ENCODE measurements at places on chromosomes 13 and 19.
A peak's percentile ranks its signal among the peaks of the same experiment; 100 is the strongest.

DNA sequence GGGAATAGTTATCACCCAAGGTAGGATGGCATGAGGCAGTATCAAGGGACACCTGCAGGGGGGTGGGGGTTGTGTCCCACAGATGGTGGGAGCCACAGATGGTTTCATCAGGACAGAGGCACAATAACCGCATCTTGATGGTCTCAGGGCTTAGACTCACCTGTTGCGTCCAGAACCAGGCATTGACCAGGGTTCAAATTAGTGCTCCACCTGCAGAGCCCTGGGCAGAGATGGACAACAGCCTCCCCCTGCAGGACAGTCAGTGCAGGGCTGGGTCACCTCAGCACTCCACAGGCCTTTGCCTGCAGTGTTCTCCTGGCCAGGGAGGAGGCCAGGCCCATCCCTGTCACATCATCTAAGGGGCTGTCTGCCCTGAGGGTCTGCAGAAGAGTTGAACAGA is 14.5 kb upstream of the CEACAM1 start:
- DNase-seq: no peak

DNA sequence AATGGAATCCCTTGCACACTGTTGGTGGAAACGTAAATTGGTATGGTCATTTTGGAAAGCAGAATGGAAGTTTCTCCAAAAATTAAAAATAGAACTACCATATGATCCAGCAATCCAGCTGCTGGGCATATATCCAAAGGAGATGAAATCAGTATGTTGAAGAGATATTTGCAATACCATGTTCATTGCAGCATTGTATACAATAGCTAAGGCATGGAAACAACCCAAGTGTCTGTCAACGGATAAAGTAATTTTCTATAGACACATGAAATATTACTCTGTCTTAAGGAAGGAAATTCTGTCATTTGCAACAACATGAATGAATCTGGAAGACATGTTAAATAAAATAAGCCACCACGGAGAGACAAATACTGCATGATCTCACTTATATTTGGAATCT is 124.7 kb downstream of the GPC5 start:
- no peak for DNase-seq

- no peak for DNase-seq
These were observed 2.9 kb downstream of the DNAJC15 start for GRCh38 chr13:43026262-43026661.

DNA sequence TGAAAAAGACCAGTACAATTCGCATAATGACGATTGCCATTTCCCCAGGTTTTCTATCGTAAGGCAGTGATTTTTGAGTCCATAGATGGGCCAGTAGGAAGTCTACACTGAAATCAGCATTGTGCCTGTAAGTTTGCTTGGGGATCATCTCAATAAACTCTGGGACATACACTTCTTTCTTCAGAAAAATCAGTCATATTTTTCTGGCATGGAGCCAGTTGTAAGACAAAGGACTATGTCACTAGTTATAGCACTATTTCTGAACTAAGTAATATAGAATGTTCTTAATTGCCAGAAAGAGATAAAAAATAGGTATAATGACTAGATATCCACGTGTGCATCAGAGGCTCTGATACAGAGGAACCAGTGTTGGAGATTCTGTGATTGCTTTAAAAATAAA is 243.5 kb downstream of the LMO7 start:
- no peak for DNase-seq

- no peak for DNase-seq
These were observed 22.8 kb downstream of the ELAVL1 start for GRCh38 chr19:7982651-7983099.

DNA sequence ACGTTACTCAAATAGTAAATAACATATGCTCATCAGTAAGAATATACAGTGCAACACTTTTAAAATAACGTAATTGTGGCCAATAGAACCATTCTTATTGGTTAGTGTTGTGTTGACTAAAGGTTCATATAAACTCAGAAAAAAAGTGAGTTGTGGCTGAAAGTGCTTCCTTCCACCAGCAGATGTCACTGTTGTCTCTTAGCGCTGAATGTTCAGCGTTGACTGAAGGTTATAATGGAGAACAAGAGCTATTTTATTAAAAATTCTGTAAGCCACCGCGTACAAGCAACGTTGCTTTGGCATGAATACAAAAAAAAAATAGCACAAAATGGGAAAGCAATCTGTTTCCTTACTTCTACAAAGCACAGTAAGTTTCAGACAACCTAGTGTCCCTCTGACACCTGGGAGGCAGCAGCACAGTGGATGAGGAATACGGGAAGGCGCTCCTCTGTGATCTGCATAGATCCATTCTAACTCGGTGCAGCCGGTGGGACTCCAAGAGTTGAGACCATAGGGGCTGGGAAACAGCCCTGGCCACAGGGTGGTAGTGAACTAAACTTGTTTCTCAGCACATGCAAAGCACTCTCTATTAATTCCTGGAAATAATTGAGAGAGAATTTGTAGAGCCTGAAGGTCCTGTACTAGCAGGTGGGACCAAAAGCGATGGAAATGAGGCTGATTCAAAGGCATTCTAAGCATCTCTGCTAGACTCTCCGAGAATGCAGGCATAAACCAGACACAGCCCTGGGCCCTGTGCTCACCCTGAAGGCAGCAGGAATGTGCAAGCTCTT is 23.9 kb upstream of the OXGR1 start:
- peak; percentile 36 for DNase-seq

GRCh38 chr13:46778890-46779289 is 18.1 kb downstream of the ESD start:
- DNase-seq: peak; percentile 17

GRCh38 chr19:45107621-45108150 is 14.7 kb downstream of the PPP1R37 start:
- no peak for DNase-seq

- no peak for DNase-seq
These were observed 43.4 kb downstream of the TPT1 start for GRCh38 chr13:45297456-45298205.

DNA sequence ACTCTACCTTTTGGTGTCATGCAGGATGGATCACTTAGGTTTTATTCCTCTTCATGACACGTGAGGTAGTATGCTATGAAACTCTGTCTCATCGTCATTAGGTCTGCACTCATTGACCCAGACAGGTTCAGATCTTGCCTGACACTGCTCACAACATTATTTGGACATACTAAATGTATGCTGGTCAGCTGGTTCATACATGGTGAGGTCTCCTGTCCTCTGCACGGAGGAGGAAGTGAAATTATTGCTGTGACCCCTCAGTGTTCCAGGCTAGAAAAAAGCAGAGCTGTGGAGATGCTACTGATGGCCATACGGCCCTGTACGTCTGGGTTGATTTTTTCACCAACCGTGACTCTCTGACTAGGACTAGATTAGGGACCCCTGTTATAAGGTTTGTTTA is 35.8 kb downstream of the LATS2 start:
- DNase-seq: no peak

DNA sequence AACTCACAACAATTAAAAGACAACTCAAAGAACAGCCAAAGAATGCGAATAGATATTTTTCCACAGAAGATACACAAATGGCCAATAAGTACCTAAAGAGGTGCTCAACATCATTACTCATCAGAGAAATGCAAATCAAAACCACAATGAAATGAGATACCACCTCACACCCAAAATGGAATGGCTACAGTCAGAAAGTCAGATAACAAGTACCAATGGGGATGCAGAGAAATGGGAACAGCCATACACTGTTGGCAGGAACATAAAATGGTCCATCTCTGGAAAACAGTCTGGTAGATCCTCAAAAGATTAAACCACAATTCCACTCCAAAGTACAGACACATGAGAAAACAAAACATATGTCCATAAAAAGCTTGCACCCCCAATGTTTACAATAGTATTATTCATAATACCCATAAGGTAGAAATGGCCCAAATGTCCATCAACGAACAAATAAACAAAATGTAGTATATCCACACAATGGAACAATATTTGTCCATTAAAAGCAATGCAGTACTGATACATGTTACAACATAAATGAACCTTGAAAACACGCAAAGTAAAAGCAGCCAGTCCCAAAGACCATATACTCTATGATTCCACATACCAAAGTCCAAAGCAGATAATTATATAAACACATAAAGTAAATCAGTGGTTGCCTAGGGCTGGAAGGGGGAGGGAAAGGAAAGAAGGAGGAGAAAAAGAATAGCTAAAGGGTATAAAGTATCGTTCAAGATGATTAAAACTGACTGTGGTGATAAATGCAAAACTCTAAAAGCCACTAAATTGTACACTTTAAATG is 19.6 kb downstream of the USP12 start:
- DNase-seq: no peak

DNA sequence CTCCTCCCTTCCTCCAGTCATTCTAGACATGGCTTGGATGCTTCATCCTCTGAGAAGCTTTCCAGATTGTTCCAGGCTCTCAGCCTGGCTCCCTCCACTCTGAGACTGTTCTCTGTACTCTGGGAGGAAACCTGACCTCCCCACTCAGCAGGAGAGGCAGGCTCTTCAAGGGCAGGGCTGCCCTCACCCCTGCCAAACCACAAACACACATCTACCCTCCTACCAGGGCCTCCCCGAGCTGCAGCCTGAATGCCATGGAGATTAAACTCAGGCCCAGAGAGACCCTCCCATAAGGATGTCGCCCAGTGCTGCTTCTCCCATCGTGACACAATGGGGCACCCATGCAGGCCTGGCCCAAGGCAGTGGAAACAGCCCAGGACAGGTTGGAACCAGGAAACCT is 16.2 kb downstream of the NUMBL start:
- DNase-seq: no peak

DNA sequence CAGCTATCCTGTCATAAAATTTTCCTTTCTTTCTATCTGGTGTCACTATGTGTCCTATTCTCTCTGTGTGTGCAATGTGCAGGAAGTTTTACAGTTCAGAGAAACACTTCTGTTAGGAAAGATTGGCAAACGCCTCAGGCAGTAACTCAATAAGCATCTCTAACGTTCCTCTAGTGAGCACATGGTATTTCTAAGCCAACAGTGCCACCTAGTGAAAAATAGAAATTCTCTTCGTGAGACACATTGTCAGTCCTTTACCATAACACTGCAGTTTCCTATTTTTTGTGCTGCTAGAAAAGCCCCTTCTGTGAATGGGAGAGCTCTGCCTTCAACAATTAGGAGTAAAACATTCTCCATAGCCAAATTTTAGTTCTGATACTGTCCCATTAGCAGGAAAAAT is 50.7 kb downstream of the ZNF723 start:
- DNase-seq: peak; percentile 5

- DNase-seq: peak; percentile 48
These were observed 125.2 kb downstream of the LACC1 start for GRCh38 chr13:44004878-44005277.

GRCh38 chr13:20686863-20687579 is 16.5 kb upstream of the IL17D start:
- DNase-seq: no peak

- no peak for DNase-seq
These were observed 165.5 kb downstream of the LACC1 start for GRCh38 chr13:44045180-44045562.

DNA sequence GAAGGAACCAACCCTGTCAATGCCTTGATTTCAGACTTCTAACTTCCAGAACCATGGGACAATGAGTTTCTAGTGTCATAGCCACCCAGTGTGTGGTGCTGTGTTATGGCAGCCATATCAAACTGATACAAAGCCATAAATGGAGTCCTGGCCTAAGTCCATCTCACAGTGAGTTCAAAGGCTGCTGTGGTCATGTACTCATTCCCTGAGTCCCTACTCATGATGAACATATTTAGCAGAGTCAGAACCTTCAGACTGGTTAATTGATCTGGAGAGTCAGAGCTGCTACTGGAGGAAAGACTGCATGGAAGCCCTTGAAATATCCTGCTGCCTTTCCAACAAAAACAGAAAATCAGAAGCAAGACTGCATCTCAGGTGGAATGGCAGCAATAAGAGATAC is 39.2 kb upstream of the CSNK1A1L start:
- peak; percentile 54 for DNase-seq

DNA sequence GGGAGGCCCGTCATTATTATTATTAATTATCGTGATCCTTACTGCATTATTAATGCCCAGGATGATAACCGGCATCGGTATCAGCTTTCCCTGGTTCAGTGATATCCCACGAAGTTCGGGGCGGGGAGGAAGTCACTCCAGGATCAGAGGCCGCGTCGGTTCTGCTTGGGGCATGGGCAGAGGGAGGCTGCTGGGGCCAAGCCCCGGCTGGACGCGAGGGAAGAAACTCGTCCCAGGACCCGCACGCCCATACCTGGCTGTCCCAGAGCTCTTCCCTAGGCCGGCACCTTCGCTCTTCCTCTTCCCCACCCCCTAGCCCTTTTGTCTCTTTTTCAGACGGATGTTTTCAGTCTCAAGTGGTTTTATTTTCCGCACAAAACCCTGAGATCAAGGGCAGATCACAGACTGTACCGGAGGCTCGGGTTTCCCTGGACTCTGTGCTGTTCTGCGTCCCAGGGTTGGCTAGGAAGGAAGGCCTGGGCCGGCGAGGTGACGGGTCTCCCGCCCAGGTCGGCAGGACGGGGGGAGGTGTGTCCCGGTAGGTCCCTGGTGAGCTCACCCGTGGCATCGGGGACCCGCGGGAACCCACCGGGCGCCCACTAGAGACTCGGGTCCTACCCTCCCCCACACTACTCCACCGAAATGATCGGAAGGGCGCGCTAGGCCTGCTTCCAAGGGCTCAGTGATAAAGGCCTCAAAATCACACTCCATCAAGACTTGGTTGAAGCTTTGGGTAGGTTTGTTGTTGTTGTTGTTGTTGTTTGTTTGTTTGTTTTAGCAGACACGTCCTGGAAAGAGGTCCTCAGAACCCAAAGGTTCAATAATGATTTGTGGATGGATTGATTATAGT is 7.9 kb downstream of the ZIC2 start:
- no peak for DNase-seq

DNA sequence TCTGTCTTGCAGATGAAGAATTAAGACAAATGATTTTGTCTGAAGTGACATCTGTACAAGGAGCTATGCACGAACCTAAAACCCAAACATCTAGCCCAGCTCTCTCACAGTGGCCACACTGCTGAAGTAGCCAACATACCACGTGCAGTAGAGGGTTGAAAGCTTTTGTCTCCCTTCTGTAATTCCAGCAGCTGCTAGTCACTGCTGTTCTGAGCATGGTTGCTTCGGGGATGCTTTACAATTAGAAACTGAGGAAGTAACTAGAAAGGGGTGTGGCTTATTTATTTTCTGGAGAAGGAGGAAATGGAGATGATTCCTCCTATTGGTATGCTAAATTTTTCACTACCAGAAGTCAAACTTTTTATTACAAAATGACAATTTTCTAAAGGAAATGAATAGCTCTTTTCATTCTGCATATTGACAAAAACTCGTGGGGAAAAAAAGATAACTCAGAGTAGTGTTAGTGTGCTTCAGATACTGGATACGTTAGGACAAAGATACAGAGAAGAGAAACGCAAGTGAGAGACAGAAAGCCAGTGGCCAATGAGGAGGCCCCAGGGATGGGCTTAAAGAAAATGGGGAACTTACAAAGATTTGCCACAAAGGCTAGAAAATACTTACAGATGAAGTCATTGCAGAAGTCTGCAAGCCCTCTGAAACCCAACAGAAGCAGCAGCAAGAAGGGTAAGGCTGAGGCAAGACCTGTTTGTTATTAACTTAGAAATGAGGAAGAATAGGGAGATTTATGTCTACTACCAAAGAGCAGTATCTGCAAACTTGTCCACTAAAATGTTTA is 192.7 kb upstream of the MIR17HG start:
- no peak for DNase-seq

Measured in stromal cell of bone marrow (primary cell).